Activated T-helper 1 cell treated with anti-CD3 and anti-CD28 coated beads, Interleukin-2, amount 50 U/mL, for 16 hours (primary cell): ENCODE measurements at places on chromosomes 1 and 21.

- no peak for DNase-seq
Measured at GRCh38 chr1:154414606-154415005, 9.5 kb downstream of the IL6R start.

DNA sequence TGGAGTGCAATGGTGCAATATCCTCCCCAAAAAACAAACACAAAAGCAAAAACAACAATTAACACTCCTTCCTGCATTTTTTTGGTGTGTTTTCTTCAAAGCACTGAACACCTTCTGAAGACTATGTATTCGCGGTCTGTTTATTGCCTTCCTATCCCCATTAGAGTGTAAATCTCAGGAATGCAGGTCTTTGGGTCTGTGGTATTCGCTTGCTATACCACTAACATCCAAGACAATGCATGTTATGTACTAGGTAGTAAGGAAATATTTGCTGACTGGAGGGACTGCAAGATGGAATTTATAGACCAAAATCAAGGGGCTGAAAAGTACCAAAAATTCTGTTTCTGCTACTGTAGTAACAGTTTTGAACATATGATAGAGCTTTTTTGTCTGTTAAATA lies 299.4 kb downstream of the RYR2 start:
- no peak for DNase-seq

DNA sequence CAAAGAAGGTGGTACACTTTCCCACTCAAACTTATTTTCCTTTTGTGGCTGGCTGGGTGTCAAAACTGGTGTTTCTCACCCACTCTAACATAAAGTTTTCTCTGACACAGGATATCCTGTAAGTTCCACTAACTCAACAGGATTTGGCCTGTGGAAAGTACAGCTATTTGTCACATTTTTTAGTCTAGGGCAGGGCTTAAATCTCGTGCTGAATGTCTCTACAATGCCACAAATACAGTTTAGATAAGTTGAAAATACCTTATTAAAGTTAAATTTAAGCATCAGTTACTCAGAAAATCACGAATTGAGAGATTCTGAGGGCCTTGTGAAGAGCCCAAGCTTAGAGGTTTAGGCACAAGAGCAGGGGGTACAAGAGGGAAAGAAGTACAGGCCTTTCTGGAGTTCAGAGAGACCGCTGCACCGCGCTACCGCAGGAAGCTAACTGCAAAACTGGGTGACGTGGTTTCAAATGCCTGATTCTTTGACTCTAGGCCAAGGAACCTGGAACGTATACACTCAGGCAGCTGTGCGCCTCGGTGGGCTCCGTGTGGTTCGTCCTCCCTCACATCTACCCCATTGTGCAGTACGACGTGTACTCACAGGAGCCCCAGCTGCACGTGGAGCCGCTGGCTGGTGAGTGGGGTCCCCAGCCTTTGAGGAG lies 23.4 kb upstream of the PWP2 start:
- peak; percentile 27 for DNase-seq

DNA sequence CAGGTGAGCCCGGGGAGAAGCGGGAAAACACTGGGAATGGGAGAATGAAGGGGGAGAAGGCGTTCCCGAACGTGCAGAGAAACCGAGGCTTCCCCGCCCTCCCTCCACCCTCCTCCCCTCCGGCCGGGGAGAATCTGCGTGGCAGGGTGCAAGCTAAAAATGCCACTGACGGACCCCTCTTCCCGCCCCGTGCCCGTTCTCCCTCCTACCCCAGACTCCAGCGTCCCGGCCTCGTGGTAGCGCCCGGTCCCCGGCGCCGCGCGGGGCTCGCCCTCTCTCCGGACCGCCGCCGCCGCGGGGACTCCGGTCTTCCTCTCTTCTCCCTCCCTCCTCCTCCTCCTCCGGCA lies 81.6 kb upstream of the AK4 start:
- no peak for DNase-seq

DNA sequence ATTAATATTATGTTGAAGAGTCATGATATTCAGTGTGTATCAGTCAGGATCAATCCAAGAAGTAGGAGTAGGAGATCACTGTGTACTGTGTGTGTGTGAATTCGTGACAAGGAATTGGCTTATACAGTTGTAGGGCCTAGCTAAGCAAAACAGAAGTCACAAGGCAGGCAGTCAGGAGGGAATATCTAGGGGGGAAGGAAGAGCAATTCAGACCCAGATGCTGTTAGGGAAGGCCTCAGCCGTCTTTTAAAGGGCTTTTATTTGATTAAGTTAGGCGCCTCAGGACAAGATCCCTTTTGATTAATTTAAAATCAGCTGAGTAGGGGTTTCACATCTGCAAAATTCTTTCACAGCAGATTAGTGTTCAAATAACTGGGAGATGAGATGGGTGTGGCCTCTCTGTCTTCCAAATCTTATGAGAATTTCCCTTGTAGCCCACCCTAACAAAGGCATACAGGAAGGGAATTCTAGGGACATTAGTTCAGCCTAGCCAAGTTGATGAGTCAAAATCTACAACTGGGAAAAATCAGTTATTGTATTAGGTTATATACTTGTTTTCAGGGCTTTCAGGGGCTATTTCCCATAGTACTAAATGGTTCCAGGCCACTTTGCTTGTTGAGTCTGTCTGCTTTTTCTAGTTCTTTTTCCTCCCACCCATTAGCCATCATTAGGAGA lies 47.4 kb downstream of the ALG6 start:
- no peak for DNase-seq

DNA sequence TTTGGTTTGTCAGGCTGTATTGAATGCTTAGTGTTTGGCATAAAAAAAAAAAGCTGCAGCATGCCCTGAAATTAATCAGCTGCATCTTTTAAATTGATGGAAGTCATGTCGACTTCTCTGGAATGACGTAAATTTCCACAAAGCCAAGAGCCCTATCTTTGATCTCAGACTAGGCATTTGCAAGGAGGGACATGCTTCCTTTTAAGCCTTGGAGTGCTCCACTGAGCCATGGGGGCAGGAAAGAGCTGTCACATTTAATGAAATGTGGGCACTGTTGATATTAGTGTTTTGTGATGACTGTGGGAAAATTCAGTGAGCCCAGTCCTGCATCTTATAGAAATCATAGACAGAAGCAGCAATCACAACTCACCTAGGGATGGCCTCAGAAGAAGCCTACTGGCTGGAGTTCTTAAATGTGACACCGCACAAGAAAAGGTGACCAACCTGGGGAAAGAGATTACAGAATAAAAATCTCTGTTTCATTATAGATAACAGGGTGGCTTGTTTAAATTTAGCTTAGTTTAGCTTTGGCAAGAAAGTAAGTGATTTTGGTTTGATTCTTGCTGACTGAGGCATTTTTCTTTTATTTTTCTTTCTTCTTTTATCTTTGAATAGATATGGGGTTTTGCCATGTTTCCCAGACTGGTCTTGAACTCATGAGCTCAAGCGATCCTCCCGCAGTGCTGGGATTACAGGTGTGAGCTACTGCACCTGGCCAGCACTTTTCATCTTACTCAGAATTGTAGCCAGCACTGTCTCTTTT lies 188.2 kb downstream of the HHAT start:
- no peak for DNase-seq

DNA sequence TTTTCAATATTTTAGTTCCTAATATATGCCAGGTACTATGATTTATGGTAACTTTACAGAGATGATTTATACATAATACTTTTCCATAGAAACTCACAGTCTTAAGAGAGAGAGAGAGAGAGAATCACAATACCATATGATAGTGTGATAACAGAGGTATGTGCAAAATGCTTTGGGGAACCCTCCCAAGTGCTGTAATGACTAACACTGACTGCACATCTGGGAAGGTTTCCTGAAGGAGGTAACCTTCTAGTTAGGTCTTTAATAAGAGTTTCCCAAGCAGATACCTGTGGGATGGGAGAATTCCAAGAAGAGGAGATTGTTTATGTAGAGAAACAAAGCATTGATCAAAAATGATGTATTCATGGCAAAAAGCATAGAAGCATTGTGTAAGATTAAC lies 34.6 kb upstream of the PIGC start:
- no peak for DNase-seq

GRCh38 chr1:22174446-22175220 lies 31.7 kb upstream of the WNT4 start:
- no peak for DNase-seq

DNA sequence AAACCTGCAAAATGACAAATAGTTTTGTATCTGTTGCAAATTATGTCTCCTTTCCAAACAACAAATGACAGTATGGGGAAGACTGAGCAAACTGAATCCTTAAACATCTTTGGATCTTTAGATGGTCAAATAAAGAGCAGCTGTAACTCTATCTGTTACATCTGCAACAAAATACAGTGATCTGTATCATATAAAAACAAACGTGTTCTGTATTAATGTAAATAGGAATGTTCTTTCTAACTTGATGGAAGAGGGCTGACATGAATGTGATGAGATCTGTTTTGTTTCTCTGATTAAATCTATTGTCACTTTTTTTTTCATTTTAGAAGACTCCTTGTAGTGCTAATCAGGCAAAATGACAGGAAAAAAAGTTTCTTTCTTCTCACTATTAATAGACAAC lies 159.5 kb downstream of the GPATCH2 start:
- DNase-seq, result no peak

- DNase-seq, result no peak
Measured at GRCh38 chr1:201933840-201934430, 12.4 kb downstream of the LMOD1 start.

DNA sequence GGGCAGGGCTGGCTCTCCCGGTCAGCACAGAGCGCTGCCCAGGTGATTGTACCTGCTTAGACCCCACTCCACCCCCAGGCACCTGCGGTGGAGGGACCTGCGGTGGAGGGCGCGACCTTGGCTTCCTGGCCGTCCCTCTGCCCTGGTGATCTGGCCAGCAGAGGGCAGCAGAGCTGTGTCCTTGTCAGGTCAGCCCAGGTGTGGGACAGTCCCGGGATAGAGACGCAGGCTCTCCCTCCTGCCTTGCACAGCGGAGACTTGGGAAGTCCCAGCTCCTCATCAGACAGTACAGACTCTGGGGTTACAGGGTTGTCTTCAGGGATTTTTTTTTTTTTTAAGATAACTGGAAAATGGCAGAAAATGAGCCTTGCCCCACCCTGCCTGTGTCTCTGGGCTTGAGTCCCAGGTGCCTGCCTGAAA lies 10.0 kb downstream of the SLX9 start:
- peak; percentile 66 for DNase-seq

- no peak for DNase-seq
Measured at GRCh38 chr1:202291961-202292712, 49.6 kb downstream of the UBE2T start.

DNA sequence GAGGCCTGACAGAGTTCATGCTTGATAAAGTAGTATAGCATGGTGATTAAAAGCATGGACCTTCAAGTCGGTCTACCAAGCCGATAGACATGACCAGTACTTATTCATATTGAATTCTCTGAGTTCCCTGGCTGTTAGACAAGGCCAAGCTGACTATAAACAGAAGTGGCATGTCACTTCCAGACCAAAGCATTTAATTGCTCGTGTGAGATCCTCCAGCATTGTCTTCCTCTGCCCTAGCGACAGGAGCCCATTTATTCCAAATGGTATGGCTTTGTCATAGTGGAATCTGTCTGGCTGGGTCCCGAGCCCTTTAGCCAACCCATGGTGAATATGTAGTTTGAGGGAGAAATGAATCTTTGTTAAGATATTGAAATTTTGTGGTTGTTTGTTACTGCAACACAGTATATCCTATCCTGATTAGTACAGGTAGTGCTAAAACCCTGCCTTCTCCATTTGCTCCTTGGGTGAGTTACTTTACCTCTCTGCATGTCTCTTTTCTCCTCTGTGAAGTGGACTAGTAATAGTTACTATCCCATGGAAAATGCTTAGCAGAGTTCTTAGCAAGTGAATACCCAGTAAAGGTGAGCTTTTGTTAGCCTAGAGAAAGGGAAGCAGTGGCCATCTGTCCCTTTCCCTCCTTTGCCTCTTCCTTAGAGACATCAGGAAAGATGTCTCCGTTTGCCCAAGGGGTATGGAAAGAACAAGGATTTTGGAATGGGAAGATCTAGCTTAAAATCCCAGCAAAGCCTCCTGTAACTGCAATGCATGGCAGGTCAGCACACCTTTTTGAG lies 77.6 kb upstream of the CD1D start:
- no peak for DNase-seq

- no peak for DNase-seq
Measured at GRCh38 chr1:238409932-238410331, 519.2 kb upstream of the ZP4 start.

DNA sequence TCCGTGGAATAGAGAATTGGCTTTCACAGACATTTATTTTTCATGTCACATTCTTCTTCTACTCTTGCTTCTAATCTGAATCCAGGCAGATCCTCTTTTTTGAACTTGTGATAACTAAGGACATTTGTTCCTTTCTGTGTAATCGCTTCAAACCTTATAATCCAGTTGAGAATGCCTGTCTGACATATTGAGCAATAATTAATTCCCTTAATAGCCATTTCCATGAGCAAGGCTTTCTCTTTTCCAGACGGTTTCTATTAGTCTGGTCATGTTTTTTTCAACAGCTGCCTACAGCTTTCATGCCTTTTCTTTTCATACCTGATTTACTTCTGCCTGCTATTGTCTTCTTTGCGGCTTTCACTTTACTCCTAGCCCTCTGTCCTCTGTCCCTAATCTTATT lies 163.4 kb downstream of the CYYR1 start:
- DNase-seq, result no peak

DNA sequence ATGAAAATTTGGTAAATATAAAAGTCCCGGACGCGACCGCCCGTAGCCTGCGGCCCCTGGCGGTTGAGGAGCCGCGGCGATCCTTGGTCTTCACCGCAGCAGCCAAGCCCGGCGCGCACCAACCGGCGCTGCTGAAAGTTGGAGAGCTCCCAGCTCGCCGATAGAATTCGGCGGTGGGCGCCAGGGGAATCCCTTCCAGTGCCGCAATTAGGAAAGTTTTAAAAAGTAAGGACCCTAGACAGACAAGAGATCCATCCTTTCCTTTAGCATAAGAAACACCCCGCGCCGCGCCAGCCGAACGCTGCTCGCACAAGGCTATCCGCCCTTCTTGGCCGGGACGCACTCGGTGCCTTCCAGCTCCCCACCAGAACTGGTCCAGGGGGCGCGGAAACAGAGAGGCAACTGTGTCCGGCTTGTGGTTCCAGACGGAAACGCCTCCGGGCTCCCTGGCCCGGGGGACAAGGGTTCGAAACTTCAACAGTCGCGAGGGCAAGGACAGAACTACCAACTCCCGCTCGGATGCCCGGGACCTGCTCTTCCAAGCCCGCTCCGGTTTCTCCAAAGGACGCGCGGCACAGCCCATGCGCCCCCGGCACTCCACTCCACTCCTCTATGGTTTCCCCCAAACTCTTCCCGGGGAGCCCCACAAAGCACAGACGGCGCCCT lies 1.7 kb downstream of the FAM78B start:
- no peak for DNase-seq
